Myocyte (in vitro differentiated cells): ENCODE measurements at places on chromosomes 7 and 10. TPM values are rescaled to one million over a fixed set of nuclear protein-coding genes. Genes with fewer than 3 reads are reported as not detected.

Gene COBL
- 52.6 and 59.9 TPM in 2 replicates for total RNA-seq

Gene CYP2C18
- 0.16 TPM in 1 of 2 replicates, not detected in the other for total RNA-seq

Gene RBP3
- total RNA-seq, result not detected in 2 replicates

Gene BBS9
- total RNA-seq, result 16.2 and 17.7 TPM in 2 replicates

Gene DOCK4
- 13.2 and 16.3 TPM in 2 replicates for total RNA-seq

Gene MBLAC1
- 3.5 and 4.5 TPM in 2 replicates for total RNA-seq

Gene FGL2
- total RNA-seq, result 7.5 and 9.1 TPM in 2 replicates

Gene MCM10
- 0.05 and 0.10 TPM in 2 replicates for total RNA-seq

Gene KDM7A
- total RNA-seq, result 12.3 and 19.5 TPM in 2 replicates

Gene C10orf105
- 0.03 TPM in 1 of 2 replicates, not detected in the other for total RNA-seq

Gene POLR2J2
- total RNA-seq, result 4.1 and 4.5 TPM in 2 replicates

Gene CYP2E1
- 0.45 and 1.1 TPM in 2 replicates for total RNA-seq

Gene TEX47
- not detected in 2 replicates for total RNA-seq

Gene ADD3
- total RNA-seq, result 95.9 and 799 TPM in 2 replicates

Gene DNAH11
- total RNA-seq, result 0.05 and 0.13 TPM in 2 replicates

Gene MUC3A
- total RNA-seq, result not detected in 2 replicates

Gene C10orf62
- 0.62 TPM in 1 of 2 replicates, not detected in the other for total RNA-seq

Gene FAM13C
- total RNA-seq, result 58.0 and 59.0 TPM in 2 replicates

Gene PDK4
- 1.1 and 1.4 TPM in 2 replicates for total RNA-seq

Gene SPAM1
- not detected in 2 replicates for total RNA-seq

Gene AP5Z1
- total RNA-seq, result 37.2 and 41.8 TPM in 2 replicates

Gene GPRIN2
- not detected in 2 replicates for total RNA-seq

Gene RPEL1
- total RNA-seq, result 0.21 TPM in 1 of 2 replicates, not detected in the other

Gene NPSR1
- total RNA-seq, result not detected in 2 replicates

Gene PRSS37
- total RNA-seq, result not detected in 2 replicates

Gene BRAF
- 16.8 and 18.1 TPM in 2 replicates for total RNA-seq

Gene HOXA1
- 4.5 and 5.5 TPM in 2 replicates for total RNA-seq

Gene NAT16
- not detected in 2 replicates for total RNA-seq

Gene PDZD7
- 0.16 and 1.9 TPM in 2 replicates for total RNA-seq

Gene TAS2R41
- not detected in 2 replicates for total RNA-seq

Gene CPA2
- total RNA-seq, result not detected in 2 replicates

Gene GPR26
- total RNA-seq, result not detected in 2 replicates

Gene SPDYE6
- total RNA-seq, result not detected in 2 replicates

Gene TCF7L2
- total RNA-seq, result 1.4 and 2.4 TPM in 2 replicates

Gene VWC2
- not detected in 2 replicates for total RNA-seq

Gene ACTR3C
- total RNA-seq, result 0.32 TPM in 1 of 2 replicates, not detected in the other

Gene AS3MT
- total RNA-seq, result 7.0 and 8.1 TPM in 2 replicates

Gene DGKB
- total RNA-seq, result 3.7 and 4.1 TPM in 2 replicates

Gene HOXA6
- 0.80 and 1.0 TPM in 2 replicates for total RNA-seq

Gene LRIT1
- total RNA-seq, result 0.11 TPM in 1 of 2 replicates, not detected in the other

Gene STRIP2
- 55.9 and 58.3 TPM in 2 replicates for total RNA-seq

Gene ERVW-1
- total RNA-seq, result not detected in 2 replicates

Gene GRM3
- total RNA-seq, result 0.05 TPM in 1 of 2 replicates, not detected in the other

Gene VSTM2A
- total RNA-seq, result not detected in 2 replicates

Gene PNLIPRP3
- total RNA-seq, result 0.56 and 0.99 TPM in 2 replicates

Gene STAMBPL1
- total RNA-seq, result 10.0 and 11.3 TPM in 2 replicates

Gene PKD2L1
- total RNA-seq, result 0.13 TPM in 1 of 2 replicates, not detected in the other

Gene ITGB8
- 19.7 and 23.6 TPM in 2 replicates for total RNA-seq

Gene IFIT1B
- not detected in 2 replicates for total RNA-seq

Gene SEC61G
- total RNA-seq, result 828 and 1,174 TPM in 2 replicates
